ENCODE measurements at places on chromosomes 3 and 15.

- DNase-seq = no peak
Observed at GRCh38 chr15:36591536-36592411, 12.3 kb downstream of the CDIN1 start.

DNA sequence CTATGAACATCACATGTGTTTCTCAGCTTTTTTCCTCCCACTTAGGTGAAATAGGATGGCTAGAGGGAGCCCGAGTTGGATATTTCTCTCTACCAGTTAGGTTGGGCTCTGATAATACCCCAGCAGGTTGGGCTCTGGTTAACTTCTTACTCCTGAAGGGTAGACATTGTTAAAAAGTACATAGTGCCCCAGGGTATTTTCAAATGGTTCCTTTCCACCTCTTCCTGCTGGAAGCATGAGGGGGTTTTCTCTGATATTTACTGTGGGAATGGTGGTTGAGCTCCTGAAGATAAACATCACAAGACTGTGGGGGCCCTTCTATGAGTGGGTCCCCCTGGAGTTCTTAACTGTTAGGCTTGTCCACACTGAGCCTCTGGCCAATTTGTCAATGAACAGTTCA, 36.1 kb upstream of the SPESP1 start:
- DNase-seq = no peak

- DNase-seq = no peak
Observed at GRCh38 chr3:13590841-13591520, 42.1 kb downstream of the FBLN2 start.

DNA sequence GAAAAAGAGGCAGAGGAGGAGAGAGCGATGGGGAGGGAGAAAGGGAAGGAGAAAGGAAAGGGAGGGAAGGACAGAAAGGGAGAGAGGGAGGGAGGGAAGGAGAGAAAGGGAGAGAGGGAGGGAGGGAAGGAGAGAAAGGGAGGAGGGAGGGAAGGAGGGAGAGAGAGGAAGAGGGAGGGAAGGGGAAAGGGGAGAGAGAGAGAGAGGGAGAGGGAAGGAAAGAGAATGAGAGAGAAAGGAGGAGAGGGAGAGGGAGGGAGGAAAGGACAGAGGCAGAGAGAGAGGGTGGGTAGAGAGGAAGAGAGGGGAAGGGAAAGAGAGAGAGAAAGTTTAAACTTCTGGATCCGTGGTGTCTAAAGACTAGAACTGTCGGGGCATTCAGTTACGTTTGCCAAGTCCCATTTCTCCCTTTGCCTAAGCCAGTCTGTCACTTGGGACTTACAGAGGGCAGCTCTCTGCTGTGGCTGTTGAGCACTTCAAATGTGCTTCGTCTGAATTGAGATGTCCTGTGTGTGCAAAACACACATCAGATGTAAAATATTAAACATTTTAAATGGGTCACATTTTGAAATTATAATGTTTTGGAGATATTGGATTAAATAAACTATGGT, 62.6 kb downstream of the PLXNA1 start:
- DNase-seq = no peak

- peak; percentile 44 for DNase-seq
Observed at GRCh38 chr3:12501360-12502020, 17.2 kb downstream of the TSEN2 start.

GRCh38 chr3:15646851-15647511, 45.4 kb downstream of the BTD start:
- DNase-seq = peak; percentile 96

- DNase-seq = no peak
Observed at GRCh38 chr15:65095011-65095746, 18.6 kb downstream of the KBTBD13 start.

DNA sequence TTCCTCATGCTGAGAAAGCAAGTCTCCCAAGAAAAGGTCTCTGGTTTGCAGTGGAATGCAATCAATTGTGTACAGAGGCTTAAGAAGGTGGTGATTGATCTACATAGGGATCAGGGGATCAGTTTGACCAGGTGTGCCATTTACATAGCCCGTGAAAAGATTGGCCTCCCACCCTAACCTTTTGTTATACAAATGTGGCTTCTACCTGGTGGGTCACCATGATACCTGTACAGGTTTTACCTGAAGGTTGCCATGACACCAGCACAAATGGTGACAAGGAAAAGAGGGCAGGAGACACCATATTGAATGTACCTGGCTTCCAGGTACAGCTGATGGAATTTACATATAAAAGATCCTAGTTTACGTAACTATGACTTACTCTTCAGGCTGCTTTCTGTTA, 25.5 kb upstream of the TEX55 start:
- DNase-seq = no peak

GRCh38 chr15:42273900-42274701, 868 bp upstream of the TMEM87A start:
- no peak for DNase-seq

GRCh38 chr15:31458596-31459399, 132.2 kb downstream of the KLF13 start:
- DNase-seq = no peak

- no peak for DNase-seq
Observed at GRCh38 chr3:4856136-4856535, 123.1 kb upstream of the BHLHE40 start.

- no peak for DNase-seq
Observed at GRCh38 chr3:107910713-107911259, 180.0 kb downstream of the CD47 start.

DNA sequence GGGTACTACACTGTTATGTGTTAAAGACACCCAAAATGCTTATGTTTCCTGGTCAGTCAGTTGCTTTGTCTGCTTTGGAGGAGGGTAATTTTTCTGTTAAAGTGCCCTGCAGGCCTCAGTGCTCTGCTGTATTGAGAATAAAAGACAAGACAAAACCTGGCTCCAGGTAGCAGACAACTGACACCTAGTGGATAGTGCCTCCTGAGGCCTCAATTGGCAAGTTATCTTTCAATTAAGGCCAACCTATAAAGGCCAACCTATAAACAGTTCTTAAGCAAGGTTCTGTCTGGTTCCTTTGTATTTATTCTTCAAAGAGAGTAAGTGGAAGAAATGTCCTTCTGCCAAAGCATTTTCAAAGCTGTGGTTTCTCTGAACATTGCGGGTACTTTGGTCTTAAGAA, 773.8 kb downstream of the MECOM start:
- no peak for DNase-seq

Measured in AG04450 (cell line).